ENCODE measurements at places on chromosomes 7 and 10.

GRCh38 chr7:111089822-111090426 lies 1.0 kb upstream of the LRRN3 start:
- no peak for DNase-seq

DNA sequence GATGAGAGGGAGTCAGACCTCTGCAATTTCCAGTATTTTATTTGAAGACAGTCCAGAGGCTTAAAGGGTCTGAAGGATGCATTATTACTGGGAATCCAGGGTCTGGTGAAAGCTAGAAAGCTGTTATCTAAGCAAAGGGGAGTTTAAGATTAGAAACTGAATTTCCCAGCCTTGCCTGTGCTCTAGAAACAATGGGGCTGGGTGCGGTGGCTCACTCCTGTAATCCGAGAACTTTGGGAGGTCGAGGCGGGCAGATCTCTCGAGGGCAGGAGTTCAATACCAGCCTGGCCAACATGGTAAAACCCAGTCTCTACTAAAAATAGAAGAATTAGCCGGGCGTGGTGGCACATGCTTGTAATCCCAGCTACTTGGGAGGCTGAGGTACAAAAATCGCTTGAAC lies 71.5 kb upstream of the ANLN start:
- no peak for DNase-seq

DNA sequence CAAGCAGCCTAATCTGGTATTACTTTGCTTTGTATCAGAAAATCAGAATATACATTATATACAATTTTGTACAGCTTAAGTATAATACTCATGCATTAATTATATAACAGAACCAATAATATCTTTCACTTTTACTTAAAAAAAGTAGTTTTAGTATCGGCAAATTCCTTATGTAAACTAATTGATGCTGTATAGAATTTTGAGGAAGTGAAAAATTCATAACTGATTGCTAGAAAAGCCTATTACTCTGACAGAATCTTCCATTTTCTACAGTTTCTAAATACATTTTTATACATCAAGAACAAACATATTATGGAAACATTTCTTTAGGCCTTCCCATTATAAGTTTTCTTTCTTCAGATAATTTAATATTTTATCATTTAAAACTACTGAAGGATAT lies 124.0 kb upstream of the GPR22 start:
- no peak for DNase-seq

DNA sequence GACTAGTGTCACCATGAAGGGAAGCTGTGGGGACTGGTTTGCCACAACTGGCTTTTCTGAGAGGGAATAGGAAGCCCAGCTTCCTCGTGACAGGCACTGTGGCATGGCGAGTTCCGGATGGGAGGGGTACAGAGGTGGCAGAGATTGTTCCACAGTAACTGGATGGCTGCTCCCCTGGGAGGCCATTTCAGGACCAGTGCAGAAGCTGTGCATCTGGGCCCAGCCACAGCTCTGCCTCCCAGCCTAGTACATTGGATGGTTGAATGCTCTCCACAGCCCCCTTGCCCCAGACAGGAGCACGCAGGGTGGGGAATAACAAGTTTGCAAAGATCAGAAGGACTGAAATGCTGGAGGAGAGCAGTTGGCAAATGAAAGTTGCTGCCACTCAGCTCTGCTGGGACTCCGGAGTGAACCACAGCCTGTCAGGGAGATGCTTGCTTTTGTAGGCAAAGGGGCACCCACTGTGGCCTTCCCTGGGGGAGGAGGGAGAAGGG lies 51.8 kb downstream of the GSDME start:
- no peak for DNase-seq

DNA sequence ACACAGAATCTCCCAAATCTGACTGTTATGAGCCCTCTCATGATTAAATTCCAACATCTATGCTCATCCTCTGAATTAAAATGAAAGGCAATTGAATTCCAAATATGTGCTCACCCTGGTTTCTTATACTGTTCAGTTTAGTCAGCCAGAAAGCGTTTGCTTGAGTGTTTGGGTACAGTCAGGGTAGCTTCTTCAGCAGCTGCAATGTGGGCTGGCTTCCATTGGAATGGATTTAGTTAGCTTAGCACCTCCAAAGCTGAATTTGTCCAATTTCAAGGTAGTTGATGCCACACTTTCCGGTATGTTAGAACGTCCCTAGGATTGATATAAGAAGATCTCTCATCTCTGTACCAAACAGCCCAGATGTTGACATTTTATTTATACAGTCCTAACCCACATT lies 9.3 kb downstream of the KLHL7 start:
- no peak for DNase-seq

- no peak for DNase-seq
Measured at GRCh38 chr10:6416892-6417512, 163.1 kb downstream of the PRKCQ start.

DNA sequence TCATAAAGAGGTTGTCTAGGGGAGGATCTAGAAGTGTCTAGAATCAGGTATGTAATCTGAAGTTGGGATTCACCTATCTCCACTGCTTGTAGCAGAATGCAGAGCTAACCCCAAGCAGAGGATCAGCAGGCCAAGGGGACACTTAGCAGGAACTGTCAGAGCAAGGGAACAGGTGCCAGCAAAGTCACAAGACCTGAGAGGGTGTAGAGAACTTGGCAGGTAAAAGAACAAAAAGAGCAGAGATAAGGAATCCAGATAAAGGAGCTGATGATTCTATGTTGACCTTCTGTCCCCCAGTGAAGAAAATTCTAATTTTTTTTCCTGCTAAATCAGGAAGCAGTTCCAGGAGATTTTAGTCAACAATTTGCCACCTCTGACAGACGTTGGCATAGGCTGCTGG lies 91.4 kb upstream of the CCDC71L start:
- no peak for DNase-seq

- no peak for DNase-seq
Measured at GRCh38 chr7:55180963-55181542, 162.2 kb downstream of the EGFR start.

- no peak for DNase-seq
Measured at GRCh38 chr10:128927497-128928161, 539.4 kb upstream of the MGMT start.

DNA sequence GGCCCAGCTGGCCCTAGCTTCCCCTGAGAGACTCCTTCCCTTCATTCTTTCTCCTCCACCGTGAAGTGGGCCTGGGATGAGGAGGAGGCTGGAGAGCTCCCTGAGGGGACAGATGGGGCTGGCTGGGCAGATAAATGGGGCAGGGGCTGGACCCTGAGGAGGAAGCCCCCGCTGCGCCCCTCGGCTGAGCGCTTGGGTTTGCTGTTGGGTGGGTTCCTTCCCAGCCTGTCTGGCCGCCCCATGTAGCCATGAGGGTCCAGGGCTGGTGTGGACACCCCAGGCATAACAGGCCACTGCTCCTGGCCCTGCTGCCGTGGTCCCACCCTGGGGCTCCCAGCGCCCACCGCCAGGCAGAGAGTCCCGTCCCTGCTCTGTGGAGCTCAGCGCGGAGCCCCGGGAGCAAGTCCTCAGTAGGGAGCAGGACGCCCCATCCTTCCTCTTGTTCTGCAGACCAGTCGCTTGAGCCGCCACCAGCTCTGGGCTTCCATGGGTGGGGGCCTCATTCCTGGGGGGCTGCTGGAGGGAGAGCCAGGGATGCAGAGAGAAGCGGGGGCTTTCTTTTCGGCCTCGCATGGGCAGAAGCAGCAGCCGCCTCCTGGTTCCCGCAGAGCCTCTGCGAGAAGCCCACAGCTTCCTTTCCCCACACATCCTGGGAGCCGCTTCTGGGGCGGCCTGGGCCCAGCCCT lies 266.4 kb upstream of the TCERG1L start:
- DNase-seq = no peak

DNA sequence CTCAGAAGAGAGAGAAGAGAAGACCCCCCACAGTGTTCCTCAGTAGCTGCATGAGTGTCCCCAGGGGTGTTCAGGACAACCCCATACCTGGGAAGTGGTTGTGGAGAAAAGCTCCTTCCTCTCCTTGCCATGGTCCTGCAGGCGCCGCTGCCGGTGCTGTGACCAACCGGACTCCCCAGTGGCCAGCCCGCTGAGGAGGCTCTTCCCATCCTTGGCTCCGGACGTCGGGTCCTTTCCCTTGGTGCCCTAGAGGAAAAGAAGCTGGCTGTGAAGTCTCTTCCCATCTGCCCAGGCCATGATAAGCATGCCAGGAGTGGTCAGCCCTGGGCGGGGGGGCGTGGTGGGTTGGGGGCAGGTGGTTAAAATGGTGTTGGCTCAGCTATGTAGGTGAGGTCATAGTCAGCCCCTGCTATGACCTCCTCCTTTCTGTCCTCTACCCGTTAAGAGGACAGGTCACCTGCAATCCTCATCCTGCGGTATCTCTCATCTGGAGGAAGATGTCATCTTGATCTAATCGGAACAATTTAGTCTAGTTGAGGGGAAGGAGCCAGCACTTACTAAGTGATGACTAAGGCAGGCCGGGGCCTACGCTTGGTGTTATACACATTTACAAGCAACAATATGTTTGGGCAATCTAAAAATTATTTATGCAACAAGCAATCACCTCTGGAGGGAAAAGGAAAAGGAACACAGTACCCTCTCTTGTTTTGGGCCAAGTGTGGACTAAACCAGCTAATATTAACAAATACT lies 13.2 kb downstream of the WDR91 start:
- no peak for DNase-seq

- no peak for DNase-seq
Measured at GRCh38 chr7:73893342-73894101, 32.6 kb downstream of the TMEM270 start.

- no peak for DNase-seq
Measured at GRCh38 chr7:18831419-18831818, 286.0 kb downstream of the TWIST1 start.

DNA sequence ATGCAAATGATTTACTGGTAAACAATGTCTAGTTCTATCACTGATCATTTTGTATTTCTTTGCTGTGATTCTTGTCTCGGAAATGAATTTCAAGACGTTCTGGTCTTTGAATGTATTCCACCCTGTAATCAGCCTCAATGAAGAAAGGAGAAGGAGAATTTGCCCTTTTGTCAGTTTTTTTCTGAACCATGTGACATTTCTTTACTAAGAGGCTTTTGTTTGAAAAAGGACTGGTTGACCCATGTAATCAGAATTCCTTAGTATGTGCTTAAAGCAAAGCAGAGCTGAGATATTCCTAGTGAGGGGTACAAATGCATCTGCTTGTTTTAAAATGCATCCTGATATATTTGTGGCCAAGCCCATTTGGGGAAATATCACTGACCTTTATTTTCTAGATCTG lies 581.6 kb downstream of the ETV1 start:
- DNase-seq = no peak

- DNase-seq = no peak
Measured at GRCh38 chr7:124009321-124009720, 23.5 kb downstream of the TMEM229A start.

DNA sequence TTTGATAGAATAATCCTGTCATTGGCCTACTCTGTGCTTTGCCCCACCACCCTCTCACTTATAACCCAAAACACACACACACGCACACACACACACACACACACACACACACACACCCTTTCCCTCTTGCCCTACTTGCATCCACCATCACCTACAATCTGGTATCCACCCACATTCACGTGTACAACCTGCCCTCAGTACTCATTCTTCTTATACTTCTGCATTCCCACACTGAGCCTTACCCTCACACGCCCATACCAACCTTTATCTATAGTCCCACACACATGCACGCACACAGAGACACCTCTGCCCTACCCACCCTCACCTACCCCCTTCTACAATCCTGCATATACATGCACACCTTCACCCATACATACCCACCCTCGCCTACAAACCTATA lies 10.8 kb upstream of the SRI start:
- no peak for DNase-seq

DNA sequence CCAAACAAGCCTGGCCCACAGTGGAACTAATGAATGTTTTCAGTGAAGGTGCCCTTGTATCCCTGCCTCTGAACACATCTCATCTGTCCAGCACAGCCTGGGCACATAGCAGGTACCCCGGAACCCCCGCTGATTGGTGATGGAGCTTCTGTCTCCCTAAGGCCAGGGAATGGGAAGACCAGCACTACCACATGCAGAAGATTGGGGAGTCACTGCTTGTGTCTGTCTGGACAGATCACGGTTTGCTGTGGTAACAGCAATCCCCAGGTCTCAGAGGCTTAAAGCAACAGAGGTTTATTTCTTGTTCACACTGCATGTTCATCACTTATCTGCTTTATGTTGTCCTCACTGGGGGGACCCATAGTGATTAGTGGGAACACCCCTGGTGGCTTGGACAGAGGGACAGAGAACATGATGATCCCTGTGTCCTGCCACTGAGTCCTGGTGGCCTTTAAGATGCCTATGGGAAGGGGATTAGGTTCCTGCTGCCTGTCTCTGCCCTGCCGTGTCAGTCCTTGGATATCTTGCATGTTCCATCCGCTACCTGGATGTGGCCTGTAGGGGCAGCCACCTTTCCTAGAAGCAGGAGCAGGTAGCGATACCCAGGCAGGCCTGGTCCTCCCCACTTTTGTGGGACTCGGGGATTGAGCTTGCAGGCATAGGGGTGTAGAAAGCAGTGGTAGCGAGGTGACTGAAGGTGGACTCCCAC lies 3.6 kb downstream of the TSPAN14 start:
- no peak for DNase-seq

GRCh38 chr10:96556003-96556402 lies 30.8 kb downstream of the TM9SF3 start:
- DNase-seq = no peak

GRCh38 chr10:123746942-123747341 lies 80.8 kb downstream of the GPR26 start:
- DNase-seq = no peak

All from activated naive CD8-positive, alpha-beta T cell treated with anti-CD3 and anti-CD28 coated beads, Interleukin-2, amount 10 ng/mL, durations not matched to agents 7 days and 5 days (primary cell).